Epithelial cell of alveolus of lung (primary cell): ENCODE measurements at places on chromosomes 1 and 21. TPM values are rescaled to one million over a fixed set of nuclear protein-coding genes. Genes with fewer than 3 reads are reported as not detected.

The TMPRSS3 gene
- total RNA-seq: not detected in 2 replicates

The ZNF670 gene
- total RNA-seq: 0.96 and 2.6 TPM in 2 replicates

The SDCCAG8 gene
- total RNA-seq: 24.7 and 28.3 TPM in 2 replicates

The OR2L5 gene
- total RNA-seq: not detected in 2 replicates

The SLC2A5 gene
- total RNA-seq: 0.64 and 1.8 TPM in 2 replicates

The PDPN gene
- 15.3 and 18.2 TPM in 2 replicates for total RNA-seq

The TMCC2 gene
- total RNA-seq: 3.0 and 3.6 TPM in 2 replicates

The INAVA gene
- 3.0 and 5.7 TPM in 2 replicates for total RNA-seq

The SMCP gene
- not detected in 2 replicates for total RNA-seq

The NHLH1 gene
- not detected in 2 replicates for total RNA-seq

The FAM3B gene
- total RNA-seq: not detected in 2 replicates

The ELOVL1 gene
- 28.4 and 100 TPM in 2 replicates for total RNA-seq

The RIMS3 gene
- total RNA-seq: 0.16 and 0.52 TPM in 2 replicates

The S100B gene
- 0.13 TPM in 1 of 2 replicates, not detected in the other for total RNA-seq

The VSIG8 gene
- total RNA-seq: not detected in 2 replicates

The LMX1A gene
- total RNA-seq: not detected in 2 replicates

The MAEL gene
- total RNA-seq: not detected in 2 replicates

The HNRNPCL1 gene
- total RNA-seq: not detected in 2 replicates

The SELENBP1 gene
- 27.0 and 118 TPM in 2 replicates for total RNA-seq

The NUDT4B gene
- total RNA-seq: 36.4 and 38.8 TPM in 2 replicates

The RNU1-1 gene
- under 0.01 TPM in 2 replicates for total RNA-seq

The STYXL2 gene
- 0.72 TPM in 1 of 2 replicates, not detected in the other for total RNA-seq

The GBP3 gene
- 23.7 and 25.6 TPM in 2 replicates for total RNA-seq

The PCSK9 gene
- total RNA-seq: 1.8 and 40.5 TPM in 2 replicates

The SPATA17 gene
- 0.56 and 1.0 TPM in 2 replicates for total RNA-seq

The RIPK4 gene
- total RNA-seq: 0.16 and 1.0 TPM in 2 replicates

The C1orf116 gene
- 0.40 and 2.3 TPM in 2 replicates for total RNA-seq

The HSD11B1 gene
- 40.5 and 168 TPM in 2 replicates for total RNA-seq

The TRAF3IP3 gene
- total RNA-seq: 0.26 TPM in 1 of 2 replicates, not detected in the other

The BARHL2 gene
- total RNA-seq: not detected in 2 replicates

The TEX50 gene
- total RNA-seq: not detected in 2 replicates

The RNU1-2 gene
- total RNA-seq: under 0.01 TPM in 2 replicates

The GPA33 gene
- total RNA-seq: not detected in 2 replicates

The TMIGD3 gene
- not detected in 2 replicates for total RNA-seq

The GBP1 gene
- total RNA-seq: 22.9 and 38.1 TPM in 2 replicates

The MRPS15 gene
- total RNA-seq: 79.3 and 108 TPM in 2 replicates

The CRYBG2 gene
- 0.26 TPM in 1 of 2 replicates, not detected in the other for total RNA-seq
